ENCODE measurements at places on chromosomes 6 and 20.

- DNase-seq, result no peak
These were observed 31.4 kb upstream of the GSTA5 start for GRCh38 chr6:52872031-52872430.

- DNase-seq, result no peak
These were observed 32.1 kb upstream of the OPN5 start for GRCh38 chr6:47749757-47750156.

DNA sequence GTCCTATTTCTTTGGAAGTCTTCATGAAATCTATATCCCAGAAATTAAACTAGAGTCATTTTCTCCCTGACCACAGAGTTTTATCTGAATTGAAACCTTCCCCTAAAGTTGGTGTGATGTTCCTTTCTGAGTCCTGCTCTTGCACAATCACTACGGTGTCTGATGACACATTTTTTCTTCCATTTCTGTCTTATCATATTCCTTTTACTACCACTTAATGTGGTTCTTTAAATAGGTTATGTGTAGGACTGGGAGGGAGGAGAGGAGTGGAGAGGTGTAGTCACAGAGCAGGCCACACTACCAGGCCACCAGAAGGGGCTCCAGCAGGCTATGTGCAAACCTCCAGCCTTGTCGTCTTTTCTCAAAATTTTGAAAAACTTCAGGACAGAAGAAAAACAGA lies 39.7 kb upstream of the ATXN1 start:
- no peak for DNase-seq

GRCh38 chr20:58718121-58718563 lies 25.5 kb downstream of the NPEPL1 start:
- DNase-seq, result no peak

DNA sequence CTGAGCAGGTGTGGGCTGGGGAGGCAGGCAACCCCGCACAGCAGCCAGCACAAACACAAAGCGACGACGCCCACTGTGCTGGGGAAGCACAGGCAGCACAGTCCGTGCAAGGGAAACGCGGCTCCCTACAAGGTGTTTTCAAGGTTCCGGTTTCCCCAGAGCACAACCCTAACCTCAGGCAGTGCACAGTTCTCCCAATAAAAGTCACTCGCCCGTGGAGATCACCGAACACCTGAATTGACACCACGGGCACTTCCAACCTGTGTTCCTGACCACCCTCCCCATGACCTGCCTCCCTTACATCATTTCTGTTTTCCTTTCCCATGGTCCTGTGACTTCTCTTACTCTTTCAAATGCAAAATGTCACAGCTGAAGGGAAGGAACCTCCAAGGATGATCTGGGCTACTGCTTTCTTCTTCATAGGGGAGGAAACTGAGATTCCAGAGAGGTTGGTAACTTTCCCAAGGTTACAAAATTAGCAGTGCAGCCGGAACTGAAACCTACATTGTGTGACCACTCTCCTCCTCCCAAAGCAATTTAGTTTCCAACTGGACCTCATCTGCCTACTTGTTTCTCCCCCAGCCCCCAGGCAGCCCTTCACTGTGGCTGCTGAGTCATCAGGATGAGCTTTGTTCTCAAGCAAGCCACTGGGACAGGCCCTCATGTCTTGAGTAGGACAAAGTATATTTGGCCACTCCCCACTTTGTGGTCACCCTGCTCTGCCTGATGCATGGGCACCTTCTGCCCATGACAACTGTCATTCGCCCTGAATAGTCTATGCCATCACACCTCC lies 125.3 kb downstream of the ATXN1 start:
- no peak for DNase-seq

DNA sequence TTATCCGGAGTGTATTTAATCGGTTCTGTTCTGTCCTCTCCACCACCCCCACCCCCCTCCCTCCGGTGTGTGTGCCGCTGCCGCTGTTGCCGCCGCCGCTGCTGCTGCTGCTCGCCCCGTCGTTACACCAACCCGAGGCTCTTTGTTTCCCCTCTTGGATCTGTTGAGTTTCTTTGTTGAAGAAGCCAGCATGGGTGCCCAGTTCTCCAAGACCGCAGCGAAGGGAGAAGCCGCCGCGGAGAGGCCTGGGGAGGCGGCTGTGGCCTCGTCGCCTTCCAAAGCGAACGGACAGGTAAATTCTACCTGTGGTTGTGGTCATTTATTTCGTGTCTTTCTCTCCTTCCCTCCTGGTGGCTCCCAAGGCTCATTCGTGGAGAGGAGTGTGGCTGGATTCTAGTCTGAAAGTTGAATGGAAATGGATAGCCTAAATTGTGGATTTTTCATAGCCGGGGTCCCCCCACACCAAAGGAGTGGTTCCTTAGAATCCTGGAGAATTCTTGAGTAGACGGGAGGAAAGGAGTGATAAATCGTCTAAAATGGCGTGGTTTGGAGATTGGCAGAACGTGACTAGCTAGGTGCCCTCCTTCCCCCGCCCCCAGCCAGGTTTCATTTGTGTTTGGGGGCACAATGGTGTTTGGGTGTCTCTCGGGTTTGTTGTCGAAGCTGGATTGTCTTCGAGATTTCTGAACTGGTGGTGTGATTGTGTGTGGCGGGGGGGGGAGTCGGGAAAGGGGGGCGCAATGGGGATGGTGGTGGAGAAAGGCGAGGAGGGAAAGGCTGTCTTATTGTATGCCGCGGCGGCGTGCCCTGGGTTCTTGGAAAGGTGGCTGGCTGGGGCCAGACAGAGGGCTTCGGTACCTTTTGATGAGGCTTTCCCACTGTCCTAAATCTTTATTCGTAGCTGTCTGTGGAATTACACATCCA lies 673 bp downstream of the MARCKS start:
- peak; percentile 90 for DNase-seq

- no peak for DNase-seq
These were observed 44.0 kb downstream of the STX11 start for GRCh38 chr6:144194293-144194810.
